ENCODE measurements at places on chromosomes 7 and 10. TPM values are rescaled to one million over a fixed set of nuclear protein-coding genes. Genes with fewer than 3 reads are reported as not detected.
A peak's percentile ranks its signal among the peaks of the same experiment; 100 is the strongest.

The SLC13A4 gene
- 0.68 TPM for total RNA-seq

DNA sequence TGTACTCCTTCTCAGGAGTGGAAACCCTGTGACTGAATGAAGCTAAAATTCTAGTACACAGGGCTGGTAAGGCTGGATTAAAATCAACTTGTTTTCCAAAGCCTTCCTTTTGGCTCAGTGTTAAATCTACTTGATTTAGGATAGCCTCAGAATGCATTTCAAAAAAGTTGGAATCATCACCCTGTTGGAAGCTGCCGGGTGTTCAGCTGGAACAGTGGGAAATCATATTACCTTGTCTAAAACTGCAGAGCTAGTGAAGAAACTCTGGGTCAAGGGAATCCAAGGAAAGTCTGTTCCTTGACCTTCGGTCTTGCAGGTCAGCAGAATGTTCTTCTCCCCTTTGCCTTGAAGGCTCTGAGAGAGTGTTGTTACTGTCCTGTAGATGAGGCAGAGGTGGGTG lies 252.1 kb upstream of the INHBA start:
- DNase-seq, result no peak

- peak; percentile 34 for DNase-seq
Observed at GRCh38 chr7:8443576-8444467, 10.4 kb downstream of the NXPH1 start.

- DNase-seq, result no peak
Observed at GRCh38 chr7:136555933-136556332, 312.5 kb upstream of the CHRM2 start.

- DNase-seq, result no peak
Observed at GRCh38 chr10:120286280-120286679, 170.7 kb upstream of the PLPP4 start.

The HTR7 gene
- total RNA-seq, result 0.09 TPM

GRCh38 chr10:60073781-60074656 lies 167.7 kb upstream of the CCDC6 start:
- no peak for DNase-seq

DNA sequence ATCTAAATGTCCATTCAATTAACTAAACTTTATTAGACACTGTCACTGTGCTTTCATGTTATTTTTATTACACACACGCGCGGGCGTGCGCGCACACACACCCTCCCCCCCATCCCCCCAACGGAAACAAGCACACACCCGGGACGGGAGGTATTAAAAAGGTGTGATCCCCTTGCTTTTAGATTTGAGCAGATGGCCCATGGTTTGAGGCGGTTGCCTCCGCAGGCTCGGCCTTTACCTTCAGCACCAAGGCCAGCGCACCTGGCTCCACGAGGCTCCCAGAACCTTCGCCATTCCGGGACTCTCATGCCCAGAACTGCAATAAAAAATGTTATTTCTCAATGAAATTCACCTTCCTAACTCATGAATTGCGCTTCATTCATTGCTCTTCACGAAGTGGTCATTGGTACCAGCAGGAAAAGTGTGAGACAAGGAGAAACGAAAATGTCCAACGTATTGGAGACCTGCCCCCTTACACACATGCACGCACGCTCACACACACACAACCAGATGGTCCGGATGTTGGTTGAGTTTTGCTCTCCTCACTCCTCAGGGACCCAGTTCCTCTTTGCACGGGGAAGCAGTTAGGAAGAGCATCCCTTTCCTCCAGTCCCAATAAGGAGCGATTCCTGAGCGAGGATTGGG lies 20.8 kb upstream of the PTF1A start:
- peak; percentile 56 for DNase-seq

- DNase-seq, result no peak
Observed at GRCh38 chr10:98608411-98608810, 161.7 kb upstream of the HPS1 start.

- DNase-seq, result no peak
Observed at GRCh38 chr7:149161241-149161848, 14.1 kb downstream of the ZNF398 start.

The PAX4 gene
- total RNA-seq, result not detected

- DNase-seq, result no peak
Observed at GRCh38 chr10:94183666-94184264, 179.0 kb downstream of the NOC3L start.

DNA sequence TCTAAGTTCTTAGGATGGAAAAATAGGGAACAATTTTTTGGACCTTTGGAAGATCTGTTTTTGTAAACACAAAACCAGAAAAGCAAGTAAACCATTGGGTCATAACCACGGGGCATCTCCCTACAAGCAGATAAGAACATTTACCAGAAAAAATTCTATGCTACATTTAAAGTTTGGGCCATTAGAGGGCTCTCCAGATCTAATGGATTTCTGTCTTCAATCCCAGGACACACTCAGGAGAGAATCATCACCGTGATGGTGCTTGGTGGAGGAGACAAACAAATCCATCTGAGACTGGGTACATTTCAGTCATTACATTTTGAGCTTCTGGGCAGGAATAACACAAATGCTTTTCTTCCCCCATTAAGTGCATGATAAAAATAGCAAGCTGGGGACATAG lies 178.4 kb upstream of the TARP start:
- no peak for DNase-seq

The YWHAG gene
- total RNA-seq, result 200 TPM

- no peak for DNase-seq
Observed at GRCh38 chr7:154844499-154844898, 158.4 kb downstream of the PAXIP1 start.

GRCh38 chr7:135236727-135237126 lies 3.1 kb downstream of the STRA8 start:
- DNase-seq, result no peak

- no peak for DNase-seq
Observed at GRCh38 chr7:116193329-116194087, 16.8 kb upstream of the TES start.

- DNase-seq, result peak; percentile 6
Observed at GRCh38 chr10:26621889-26622711, 75.4 kb upstream of the PDSS1 start.

DNA sequence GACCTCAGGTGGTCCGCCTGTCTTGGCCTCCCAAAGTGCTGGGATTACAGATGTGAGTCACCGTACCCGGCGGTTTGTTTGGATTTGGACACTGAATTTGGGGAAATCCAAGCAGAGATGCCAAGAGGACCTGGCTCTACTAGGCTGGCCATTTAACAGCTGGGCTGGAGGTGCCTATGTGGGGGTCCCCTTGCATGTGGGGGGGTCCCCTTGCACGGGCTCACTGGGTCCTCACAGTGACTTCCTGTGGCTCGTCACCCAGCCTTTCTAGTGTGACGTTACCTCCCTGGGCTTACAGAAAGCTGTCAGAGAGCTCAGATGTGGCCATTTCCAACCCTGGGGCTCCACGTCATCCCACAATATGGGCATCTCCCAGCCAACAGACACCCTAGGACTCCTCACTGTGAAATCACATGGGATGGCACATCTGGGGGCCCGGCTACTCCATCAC lies 49.3 kb upstream of the GNA12 start:
- DNase-seq, result no peak

Data from neural crest cell (in vitro differentiated cells).